Right renal cortex interstitium (tissue), 3 donors: ENCODE measurements at places on chromosomes 1 and 21. TPM values are rescaled to one million over a fixed set of nuclear protein-coding genes. Genes with fewer than 3 reads are reported as not detected.

DNA sequence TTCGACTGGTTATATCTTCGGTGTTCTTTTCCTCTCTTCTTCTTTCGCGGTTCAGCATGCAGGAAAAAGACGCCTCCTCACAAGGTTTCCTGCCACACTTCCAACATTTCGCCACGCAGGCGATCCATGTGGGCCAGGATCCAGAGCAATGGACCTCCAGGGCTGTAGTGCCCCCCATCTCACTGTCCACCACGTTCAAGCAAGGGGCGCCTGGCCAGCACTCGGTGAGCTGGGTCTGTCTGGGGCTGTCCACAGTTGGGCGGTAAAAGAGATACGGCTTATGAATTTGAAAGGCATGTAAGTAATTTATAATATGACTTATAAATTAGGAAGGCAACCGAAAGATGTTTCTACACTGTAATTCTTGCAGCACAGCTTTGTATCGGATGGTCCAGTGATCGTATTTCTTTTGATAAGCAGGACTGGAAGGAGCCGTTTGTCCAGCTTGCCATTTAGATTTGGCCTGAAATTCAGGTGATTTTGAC lies 334 bp downstream of the CTH start:
- no peak for DNase-seq

DNA sequence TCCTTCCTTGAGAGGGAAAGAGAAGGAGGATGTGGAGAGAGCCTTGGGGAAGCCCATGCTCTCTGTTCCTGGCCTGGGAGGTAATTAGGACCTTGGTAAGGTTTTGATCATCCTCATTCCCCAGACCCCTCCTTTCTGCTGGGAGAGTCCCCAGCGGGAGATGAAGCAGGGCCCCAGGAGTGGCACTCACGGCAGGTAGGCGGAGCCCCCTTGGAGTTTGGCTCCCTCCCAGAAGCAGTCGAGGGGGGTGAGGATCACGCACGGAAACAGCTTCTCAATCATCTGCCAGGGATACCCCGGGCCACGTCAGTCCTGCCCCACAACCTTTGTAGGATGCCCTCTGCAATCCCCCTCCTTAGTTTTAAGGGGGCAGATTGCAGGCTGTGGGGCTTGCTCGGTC lies 11.5 kb downstream of the PTCH2 start:
- DNase-seq, result no peak

DNA sequence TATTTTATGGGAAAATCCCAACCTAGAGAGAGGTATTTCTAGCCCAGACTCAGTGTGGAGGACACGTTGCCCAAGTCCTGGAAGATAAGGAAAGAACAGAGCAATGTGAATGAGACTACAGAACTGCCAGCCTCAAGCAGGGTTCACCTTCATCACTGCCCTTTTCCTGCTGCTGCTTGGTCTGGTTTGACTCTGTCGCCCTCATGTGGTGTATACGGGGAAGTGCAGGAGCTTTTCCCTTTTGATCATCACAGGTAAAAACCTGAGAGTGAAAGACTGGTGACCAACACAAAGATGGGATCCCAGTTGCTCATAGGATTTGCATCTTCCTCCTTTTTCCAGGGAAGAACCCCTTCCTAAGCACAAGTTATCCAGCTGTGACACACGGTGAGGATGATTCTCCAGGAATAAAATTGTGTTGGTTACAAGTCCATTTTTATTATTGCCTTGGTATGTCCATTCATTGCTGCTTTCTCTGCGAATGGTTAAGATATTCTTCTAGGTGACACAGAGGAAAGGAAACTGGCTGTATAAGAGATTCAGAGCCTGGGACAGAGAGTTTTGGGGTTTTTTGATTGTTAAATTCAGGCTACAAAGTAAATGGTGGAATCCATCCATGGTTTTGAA lies 89.5 kb upstream of the CD53 start:
- peak; percentile 9 for DNase-seq

DNA sequence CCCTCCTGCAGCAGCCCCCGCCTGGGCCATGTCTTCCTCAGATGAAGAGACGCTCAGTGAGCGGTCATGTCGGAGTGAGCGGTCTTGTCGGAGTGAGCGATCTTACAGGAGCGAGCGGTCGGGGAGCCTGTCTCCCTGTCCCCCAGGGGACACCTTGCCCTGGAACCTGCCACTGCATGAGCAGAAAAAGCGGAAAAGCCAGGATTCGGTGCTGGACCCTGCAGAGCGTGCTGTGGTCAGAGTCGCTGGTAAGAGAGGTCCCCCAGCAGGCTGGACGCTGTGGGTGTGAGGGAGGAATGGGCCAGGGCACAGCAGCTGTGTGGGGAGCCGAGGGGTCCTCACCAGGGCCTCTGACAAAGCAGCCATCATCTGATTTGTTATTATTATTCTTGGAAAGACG lies 58.0 kb downstream of the NDUFS5 start:
- no peak for DNase-seq

GRCh38 chr1:78383923-78384322 lies 106.9 kb upstream of the PTGFR start:
- no peak for DNase-seq

DNA sequence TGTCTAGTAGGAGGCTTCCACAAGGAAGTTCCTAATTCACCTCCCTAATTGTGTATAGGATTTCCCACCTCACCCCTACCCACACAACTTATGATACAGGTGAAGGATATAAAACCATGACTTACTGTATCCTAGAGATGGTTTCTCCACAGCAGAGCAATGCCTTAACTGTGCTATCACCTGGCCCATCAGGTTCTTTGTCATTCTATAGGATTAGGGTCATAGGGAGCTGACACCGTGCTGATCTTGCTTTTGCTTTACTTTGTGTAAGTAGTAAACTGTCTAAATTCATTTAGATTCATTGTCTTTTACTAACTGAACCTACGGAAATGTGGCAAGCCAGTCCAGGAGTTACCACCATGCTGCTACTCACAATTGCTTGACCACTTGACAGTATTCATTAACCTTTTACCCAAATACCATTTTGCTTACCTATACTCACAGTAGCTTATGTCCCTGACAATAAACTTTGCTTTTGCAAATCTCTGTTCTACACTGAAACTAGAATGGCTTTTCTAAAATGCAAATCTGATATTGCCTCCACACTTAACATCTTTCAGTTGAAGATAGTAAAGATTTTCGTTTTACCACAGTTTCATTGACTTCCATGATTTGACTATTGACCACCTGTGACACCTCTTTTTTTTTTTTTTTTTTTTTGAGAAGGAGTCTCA lies 147.6 kb downstream of the IFI44 start:
- DNase-seq, result no peak

DNA sequence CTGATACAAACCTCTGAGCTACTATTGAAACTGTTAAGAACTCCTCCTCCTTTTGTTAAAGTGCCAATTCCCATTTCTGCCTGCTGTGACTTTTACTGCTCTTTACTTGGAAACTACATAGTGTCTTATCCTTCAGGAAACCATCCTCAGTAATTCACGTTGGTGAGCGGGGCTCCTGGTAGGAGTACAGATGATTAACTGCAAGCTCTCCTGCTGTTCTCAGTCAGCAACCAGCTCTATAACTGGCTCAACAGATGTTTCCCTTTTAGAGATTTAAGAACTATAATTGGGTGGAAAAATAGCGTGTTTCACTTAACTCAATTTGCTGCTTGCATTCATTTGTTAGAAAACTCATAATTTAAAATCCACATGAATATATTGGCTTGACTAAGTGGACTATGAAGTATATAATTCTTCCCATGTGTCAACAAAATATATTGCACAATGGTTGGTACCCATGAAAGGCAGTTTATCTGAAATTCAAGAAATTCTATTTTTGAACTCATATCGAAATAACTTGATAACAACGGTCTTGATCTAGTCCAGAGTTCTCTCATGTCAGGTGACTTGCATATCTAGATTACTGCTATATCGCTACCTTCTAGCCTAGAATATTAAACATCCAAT lies 574.0 kb downstream of the KCNT2 start:
- DNase-seq, result no peak

DNA sequence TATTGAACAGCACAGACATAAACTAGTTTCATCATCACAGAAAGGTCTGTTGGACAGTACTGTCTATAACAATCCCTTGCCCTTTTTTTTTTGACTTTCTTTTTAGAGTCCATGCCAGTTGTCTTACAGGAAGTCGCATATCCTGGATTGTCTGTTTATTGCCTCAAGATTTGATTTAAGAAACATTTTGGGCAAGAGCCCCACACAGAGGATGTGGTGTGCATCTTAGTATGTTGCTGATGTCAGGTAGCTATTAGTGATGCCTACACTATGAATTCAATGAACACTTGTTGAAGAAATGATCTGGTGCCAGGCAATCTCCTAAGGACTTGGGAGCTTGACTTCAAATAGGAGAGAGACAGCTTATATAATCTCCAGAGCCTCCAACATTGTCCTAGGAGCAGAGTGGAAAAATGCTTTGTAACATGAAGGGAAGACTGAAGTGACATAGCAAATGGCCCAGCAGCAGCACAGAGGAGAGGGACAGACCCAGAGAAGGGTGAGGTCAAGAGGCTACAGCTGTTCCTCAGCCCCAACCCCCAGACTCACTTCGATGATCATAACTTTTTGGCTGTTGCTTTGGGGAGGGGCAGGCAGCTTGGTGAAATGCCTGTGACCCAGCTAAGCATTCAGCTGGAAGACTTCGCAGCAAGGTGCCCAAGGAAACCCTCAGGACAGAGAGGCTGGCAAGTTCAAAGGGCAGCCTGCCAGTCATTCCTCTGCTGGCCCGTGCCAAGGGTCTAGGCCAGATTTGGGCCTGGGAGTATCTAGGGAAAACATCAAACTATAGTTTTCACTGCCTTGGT lies 7.5 kb upstream of the RAB29 start:
- no peak for DNase-seq

DNA sequence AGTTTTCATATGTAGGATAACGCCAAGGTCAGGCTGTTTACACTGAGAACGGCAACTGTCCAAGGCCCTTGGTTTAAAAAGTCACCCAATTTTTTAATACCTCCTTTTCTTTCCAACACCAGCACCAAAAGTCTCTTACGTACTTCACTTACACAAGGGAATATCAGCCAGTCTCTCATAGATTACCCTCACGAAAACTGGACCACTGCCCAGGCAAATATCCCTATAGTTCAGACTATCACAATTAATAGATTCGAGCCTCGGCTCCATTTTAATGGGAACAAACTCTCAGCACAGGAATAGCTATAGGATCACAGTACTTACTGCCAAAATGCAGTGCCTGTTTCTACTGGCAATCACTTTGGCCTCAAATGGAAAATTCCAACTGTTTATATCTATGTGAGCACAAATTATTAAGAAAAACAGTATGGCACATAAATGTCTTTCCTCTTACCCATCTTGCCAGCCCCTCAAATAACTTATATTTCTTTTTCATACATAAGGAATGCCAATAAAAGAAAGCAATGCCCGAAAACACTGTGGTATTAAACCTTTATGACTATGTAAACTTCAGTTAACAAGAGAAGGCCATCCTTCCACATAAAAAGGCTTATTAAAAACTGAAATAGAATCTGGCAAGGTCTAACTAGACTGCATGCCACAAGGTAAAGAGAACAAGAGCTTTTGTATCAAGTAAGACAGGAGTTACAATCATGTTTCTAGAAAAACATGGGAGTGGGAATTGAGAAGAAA lies 97.8 kb downstream of the SLC45A1 start:
- DNase-seq, result no peak

DNA sequence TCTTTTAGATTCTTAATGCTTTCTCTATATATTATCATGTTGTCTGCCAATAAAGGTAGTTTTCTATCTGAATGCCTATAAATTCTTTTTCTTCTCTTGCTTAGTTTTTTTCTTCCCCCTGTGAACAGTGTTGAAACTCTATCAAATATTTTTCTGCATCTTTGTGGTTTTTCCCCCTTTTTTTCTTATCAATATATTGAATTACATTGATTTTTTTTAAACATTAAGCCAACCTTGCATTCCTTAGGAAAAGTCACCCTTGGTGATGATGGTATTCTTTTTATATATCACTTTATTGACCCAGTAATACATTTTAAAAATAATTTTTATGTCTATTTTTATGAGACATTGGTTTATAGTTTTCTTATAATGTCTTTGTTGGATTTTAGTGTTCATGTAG lies 131.7 kb downstream of the RABGAP1L start:
- no peak for DNase-seq

- no peak for DNase-seq
Observed at GRCh38 chr1:20237646-20238045, 51.3 kb upstream of the PLA2G2C start.

DNA sequence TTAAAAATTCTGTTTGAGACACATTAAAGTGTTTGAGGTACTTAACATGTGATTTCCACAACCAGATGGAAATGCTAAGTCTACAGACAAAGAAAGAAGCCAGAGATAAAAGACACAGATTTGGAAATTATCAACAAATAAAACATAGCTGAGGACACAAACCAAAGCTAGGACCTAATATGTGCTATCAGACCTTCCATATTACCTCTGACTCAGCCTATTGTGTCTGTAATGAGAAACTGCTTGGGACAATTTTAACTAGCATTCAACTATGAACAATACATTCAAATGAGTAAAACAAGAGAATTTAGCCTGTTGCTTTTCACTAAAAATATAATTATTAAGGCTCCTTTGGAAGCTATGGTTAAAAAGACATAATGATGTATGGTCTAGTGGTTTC lies 54.6 kb downstream of the WNT2B start:
- DNase-seq, result no peak

DNA sequence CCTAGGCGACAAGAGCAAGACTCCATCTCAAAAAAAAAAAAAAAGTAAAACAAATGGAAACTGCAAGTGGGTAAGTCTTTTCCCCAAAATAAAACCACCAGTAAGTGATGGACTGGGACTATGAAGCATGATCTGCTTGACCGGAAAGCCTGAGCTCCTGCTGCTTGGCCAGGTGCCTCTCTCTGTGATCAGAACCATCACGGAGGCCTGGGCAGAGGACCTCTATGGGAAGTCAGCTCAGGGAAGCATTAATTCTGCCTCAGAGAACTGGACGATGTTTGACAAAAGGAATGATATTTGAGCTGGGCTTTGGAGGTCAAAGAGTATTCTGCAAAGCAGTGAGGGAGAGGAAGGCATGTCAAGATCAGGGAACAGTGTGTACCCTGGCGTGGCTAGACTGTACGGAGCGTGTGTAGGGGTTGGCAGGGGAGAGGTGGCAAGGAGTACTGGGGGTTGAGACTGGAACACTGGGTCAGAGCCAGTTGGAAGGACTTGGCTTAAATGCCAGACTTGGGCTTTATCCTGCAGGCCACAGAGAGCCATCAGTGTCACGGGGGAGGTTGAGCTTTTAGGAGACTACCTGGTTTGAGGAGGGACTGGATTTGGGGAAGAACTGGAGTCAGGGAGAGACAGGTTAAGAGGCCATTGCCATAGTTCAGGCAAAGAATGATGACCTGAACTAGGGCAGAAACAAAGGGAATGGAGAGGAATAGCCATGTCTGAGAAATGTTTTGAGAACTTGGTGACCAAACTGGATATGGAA lies 16.4 kb downstream of the ATP1A2 start:
- no peak for DNase-seq

DNA sequence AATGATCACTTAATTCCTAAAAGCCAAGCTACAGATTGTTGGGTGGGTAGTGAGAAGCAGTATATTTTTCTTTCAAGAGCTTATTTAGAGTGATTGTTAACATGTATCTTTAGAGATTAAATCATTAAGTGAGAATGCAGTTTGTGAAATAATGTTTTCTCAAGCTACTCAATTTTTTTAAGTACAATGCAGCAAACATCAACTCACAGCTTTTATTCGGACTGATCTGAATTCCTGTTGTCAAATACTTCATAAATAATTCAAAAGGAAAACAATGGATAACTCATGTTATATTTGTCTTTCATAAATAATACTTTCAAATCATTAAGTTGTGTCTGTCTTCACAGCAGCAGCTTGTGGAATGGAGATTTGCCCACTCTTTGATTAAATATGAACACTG lies 271.1 kb upstream of the DEPDC1 start:
- DNase-seq, result no peak

The C1orf105 gene
- polyA plus RNA-seq, result not detected

The CFHR3 gene
- 0.28 TPM for polyA plus RNA-seq

The DNAJB4 gene
- 39.4 TPM for polyA plus RNA-seq

The ACKR1 gene
- 0.31 TPM for polyA plus RNA-seq

The LCE2B gene
- not detected for polyA plus RNA-seq
